Fibroblast of lung (primary cell): ENCODE measurements at places on chromosomes 3 and 15. TPM values are rescaled to one million over a fixed set of nuclear protein-coding genes. Genes with fewer than 3 reads are reported as not detected.

The SPRED1 gene
- 31.6 and 39.0 TPM in 2 replicates for total RNA-seq

The TMPRSS7 gene
- not detected in 2 replicates for total RNA-seq

The INKA1 gene
- total RNA-seq = 3.3 and 7.3 TPM in 2 replicates

The SCAANT1 gene
- 1.7 TPM in 1 of 2 replicates, not detected in the other for total RNA-seq

The BOC gene
- 2.1 and 3.9 TPM in 2 replicates for total RNA-seq

The ZNF592 gene
- 3.1 and 5.1 TPM in 2 replicates for total RNA-seq

The CCPG1 gene
- total RNA-seq = 64.6 and 80.9 TPM in 2 replicates
